ENCODE measurements at places on chromosomes 6 and 20.

DNA sequence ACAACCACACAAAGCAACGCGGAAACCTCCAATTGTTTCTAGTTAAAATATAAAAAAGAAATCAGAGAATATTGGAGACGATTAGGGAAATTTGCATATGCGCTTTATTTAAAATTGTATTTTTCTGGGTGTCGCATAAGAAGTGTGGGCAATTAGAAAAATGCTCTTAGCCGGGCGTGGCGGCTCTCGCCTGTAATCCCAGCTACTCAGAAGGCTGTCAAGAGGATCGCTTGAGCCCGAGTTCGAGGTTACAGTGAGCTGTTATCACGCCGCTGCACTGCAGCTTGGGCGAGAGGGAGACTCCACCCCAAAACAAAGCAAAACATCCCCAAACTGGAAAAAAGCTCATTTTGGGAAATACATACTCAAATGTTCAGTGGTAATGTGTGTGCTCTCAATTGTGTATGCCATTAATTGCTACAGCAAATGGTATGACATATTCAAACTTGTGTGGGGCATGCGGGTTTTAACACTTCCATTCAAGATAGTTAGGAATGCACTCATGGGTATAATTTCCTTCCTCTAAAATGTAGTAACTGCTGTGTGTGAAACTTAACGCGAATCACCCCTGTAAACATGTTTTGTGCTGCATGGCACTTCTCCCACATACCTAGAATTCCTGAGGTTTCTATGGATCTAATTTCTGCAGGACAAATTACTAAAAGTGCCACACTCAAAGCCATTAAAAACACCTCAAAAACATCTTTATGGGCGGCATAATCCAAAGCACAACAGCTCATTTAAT is 54.7 kb upstream of the HFE start:
- peak; percentile 16 for DNase-seq

- peak; percentile 51 for DNase-seq
Measured at GRCh38 chr6:29705389-29706231, 17.6 kb upstream of the HLA-F start.

DNA sequence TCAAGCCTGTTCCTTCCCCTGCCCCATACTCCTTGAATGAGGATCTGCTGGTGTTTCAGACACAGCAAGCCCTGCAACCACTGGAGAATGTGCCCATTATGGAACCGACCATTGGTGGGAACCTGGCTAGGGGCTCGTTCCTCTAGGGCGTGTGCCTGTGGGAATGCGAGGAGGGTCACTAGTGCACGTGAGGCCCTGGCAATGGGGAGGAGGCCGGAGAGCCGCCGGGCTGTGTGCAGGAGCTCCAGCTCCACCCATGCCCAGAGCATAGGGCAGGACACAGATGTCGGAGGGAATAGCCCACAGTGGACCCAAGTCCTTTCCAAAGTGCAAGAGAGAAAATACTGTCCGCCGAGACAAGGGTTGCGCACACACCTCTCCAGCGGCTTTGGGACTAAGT is 99.3 kb downstream of the ERMARD start:
- no peak for DNase-seq

- DNase-seq, result peak; percentile 27
Measured at GRCh38 chr6:158661156-158661685, 11.4 kb downstream of the SYTL3 start.

DNA sequence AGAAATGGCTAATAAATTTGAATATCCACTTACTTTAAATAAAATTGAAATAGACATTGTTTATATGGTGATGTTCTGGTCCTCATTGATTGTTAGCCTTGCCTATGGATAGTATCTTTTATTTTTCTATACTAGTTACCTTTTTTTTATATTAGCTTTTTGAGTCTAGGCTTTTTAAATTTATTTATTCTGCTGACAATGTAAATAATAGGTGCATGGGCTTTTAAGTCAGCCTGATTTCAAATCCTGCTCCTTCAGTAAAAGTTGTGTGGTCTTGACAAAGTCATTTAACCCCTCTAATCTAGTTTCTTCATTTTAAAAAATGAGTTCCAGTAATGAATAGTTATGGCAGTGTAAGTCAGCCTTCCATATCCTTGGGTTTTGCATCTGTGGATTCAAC is 38.6 kb downstream of the FAM162B start:
- DNase-seq, result no peak

GRCh38 chr20:21006611-21007010 is 99.5 kb downstream of the LINC00237 start:
- DNase-seq, result no peak

- no peak for DNase-seq
Measured at GRCh38 chr20:23691675-23692074, 2.8 kb upstream of the CST4 start.

- DNase-seq, result no peak
Measured at GRCh38 chr20:1577906-1578305, 20.4 kb upstream of the SIRPD start.

DNA sequence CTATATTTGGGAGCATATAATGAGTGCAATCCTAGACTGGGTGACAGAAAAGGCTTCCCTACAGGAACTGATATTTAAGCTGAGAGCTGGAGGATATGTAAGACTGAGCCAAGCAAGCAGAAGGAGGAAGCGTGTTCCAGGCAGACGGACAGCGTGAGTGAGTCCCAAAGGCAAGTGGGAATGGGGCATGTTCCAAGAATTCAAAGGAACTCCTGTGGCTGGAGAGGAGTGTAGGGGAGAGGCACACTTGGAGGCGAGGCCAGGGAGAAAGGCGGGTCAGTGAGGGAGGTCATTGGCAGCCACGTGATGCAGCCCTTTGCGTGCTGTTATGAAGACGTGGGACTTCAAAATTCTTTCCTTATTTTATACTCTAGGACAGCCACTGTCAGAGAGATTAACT is 27.9 kb upstream of the SGK1 start:
- DNase-seq, result no peak

- no peak for DNase-seq
Measured at GRCh38 chr20:32438331-32438858, 80.3 kb downstream of the ASXL1 start.

DNA sequence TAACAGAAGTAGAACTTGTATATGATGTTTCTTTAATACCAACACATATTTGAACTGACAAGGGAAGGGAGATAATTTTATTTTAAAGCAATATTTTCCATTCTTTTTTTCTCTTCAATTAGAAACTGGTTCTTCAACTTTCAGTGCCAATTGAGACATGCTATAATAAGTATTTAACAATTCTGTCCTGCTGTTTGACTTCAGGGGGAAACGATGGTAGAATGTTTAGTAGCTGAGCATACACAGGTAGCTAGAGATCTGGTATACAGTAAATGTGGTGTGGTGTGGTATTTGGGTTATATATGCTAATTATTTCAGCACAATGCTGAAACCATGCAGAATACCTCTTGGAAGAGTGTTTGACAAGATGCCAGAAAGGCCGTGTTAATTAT is 156.9 kb downstream of the ARID1B start:
- DNase-seq, result no peak

DNA sequence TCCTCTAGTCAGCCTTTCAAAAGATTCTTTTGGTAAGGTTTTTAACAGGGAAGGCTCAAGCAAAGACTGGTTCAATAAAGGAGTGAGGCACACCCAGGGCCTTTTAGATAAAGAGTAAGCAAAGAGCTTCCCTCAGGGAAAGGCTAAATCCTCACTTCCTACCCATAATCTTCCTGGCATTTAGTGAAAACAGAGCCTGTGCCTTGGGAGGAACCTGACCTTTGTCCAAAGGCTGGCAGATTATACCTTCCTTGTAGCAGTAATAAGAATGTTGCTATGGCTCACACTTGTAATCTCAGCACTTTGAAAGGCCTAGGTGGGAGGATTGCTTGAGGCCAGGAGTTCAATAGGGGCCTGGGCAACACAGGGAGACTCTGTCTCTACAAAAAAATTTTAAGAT is 280.1 kb upstream of the PLCB4 start:
- DNase-seq, result no peak

- no peak for DNase-seq
Measured at GRCh38 chr6:89414215-89414614, 2.1 kb upstream of the RRAGD start.

- peak; percentile 77 for DNase-seq
Measured at GRCh38 chr20:11204926-11205768, 531.3 kb upstream of the JAG1 start.

- no peak for DNase-seq
Measured at GRCh38 chr20:7493311-7493710, 446.9 kb downstream of the HAO1 start.

All from inflammatory macrophage treated with lipopolysaccharide for 4 hours (primary cell).